Activated CD8-positive, alpha-beta memory T cell treated with anti-CD3 and anti-CD28 coated beads for 48 hours (primary cell): ENCODE measurements at places on chromosomes 7 and 10.

- no peak for DNase-seq
Measured at GRCh38 chr10:13450069-13450468, 78.7 kb downstream of the BEND7 start.

DNA sequence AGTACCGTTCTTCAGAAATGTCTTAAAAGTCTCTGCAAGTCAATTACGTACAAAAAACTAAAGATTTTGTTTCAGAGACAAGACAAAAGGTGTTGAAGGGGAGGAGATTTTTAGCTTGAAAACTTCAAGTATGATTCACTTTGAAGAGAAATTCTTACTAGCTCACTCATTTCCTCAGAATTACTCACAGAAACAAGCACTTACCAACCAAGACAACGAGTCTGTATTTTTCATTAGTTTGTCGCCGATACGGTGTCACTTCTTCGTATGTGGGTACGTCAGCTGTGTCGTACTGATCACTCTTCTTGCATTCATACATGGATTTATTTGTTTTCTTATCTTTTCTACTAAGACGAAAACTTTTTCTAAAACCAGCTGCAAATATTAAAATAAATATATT, 90.6 kb upstream of the ODAD2 start:
- no peak for DNase-seq

- DNase-seq, result no peak
Measured at GRCh38 chr7:23472046-23472445, 1.8 kb upstream of the IGF2BP3 start.

- no peak for DNase-seq
Measured at GRCh38 chr10:123991611-123992570, 100.3 kb upstream of the CPXM2 start.

GRCh38 chr7:43591558-43592180, 8.8 kb downstream of the STK17A start:
- no peak for DNase-seq

DNA sequence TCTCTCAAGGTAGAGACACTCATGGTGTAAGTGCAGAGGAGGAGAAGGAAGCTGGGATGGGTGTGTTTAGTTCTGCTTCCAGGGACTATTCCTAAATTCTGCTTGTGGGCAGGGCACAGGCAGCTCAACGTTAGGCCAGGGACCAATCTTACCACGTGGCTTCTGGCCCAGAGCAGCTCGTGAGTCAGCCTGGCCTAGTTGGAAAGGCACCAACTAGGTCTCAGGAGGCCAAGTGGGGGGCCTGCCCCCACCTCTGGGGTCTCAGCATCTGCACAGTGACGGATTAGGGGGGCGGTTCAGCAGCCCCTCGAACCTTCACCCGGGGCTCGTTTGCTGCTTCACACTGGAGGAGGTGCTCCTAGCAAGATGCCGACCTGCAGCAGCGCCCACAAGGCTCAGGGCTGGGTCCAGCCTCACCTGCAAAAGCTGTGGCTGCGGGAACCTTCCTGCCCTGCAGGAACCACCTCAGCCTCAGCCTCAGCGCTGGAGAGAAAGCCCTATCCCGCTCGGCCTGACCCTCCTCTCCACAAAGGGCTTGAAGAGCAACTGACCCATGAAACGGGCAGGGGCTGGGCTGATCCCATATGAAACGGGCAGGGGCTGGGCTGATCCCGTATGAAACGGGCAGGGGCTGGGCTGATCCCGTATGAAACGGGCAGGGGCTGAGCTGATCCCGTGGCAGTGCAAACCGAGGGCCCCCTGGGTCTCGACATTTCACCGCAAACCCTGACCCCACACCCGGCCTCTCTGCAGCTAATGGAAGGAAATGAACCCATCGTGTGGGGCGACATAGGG, 447.4 kb downstream of the DNAJB6 start:
- DNase-seq, result no peak

- no peak for DNase-seq
Measured at GRCh38 chr10:52313933-52314821, at the start of gene DKK1. Gene DKK1, plus strand, starts transcription at chr10:52314281. Its CDS starts 154 bp downstream, at chr10:52314435.

- DNase-seq, result no peak
Measured at GRCh38 chr7:2643386-2644219, 11.8 kb downstream of the TTYH3 start.

DNA sequence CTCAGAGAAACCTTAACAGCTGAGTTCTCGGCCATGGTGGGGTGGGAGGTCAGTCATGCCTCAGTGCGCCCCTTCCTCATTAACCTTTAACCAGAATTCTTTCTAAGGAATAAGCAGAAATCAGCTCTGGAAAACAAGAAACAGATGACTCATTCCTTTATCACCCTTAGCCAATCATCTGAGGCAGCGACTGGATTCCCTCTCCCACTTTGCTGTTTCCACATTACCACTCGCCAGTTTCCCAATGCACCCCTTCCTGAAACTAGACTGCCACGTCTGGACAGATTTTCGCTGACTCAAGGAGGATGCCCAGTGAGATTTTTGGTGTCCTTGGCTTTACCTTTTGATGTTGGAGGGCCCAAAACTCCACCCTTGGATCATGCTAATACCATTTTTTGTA, 223.8 kb downstream of the PLXDC2 start:
- DNase-seq, result no peak
